ENCODE measurements at places on chromosomes 7 and 10. TPM values are rescaled to one million over a fixed set of nuclear protein-coding genes. Genes with fewer than 3 reads are reported as not detected.

The AKR1C1 gene
- total RNA-seq: 7,564 TPM

The RBP4 gene
- total RNA-seq: not detected

The GRB10 gene
- 87.2 TPM for total RNA-seq

The NRAP gene
- not detected for total RNA-seq

The ARHGEF5 gene
- 8.7 TPM for total RNA-seq

The CABCOCO1 gene
- total RNA-seq: 0.24 TPM

The CDNF gene
- total RNA-seq: not detected

The SLC39A12 gene
- total RNA-seq: not detected

The CEP55 gene
- total RNA-seq: 44.4 TPM

The CRYGN gene
- total RNA-seq: not detected

The KNDC1 gene
- 1.1 TPM for total RNA-seq

The SLC26A3 gene
- total RNA-seq: not detected

The FKBP6 gene
- total RNA-seq: not detected

The MYL7 gene
- total RNA-seq: not detected

The FAM24B gene
- total RNA-seq: 2.5 TPM

The TMEM248 gene
- 74.1 TPM for total RNA-seq

The GSDME gene
- 25.5 TPM for total RNA-seq

The TDRD1 gene
- total RNA-seq: not detected

The OR2A1 gene
- total RNA-seq: not detected

The ELN gene
- not detected for total RNA-seq

The WNT2 gene
- total RNA-seq: not detected

The BLNK gene
- not detected for total RNA-seq

The ADCYAP1R1 gene
- total RNA-seq: not detected

The PPIF gene
- total RNA-seq: 85.8 TPM

The HOXA13 gene
- total RNA-seq: 0.70 TPM

The TMEM139 gene
- total RNA-seq: 79.0 TPM

The PPP1R17 gene
- not detected for total RNA-seq

The PNLIPRP1 gene
- not detected for total RNA-seq

The CDH23 gene
- not detected for total RNA-seq

The TMEM229A gene
- total RNA-seq: not detected

The VGF gene
- 0.14 TPM for total RNA-seq

The TNS3 gene
- 50.5 TPM for total RNA-seq

The OTUD1 gene
- total RNA-seq: 13.1 TPM

The LLCFC1 gene
- not detected for total RNA-seq

The TNRC18 gene
- 12.6 TPM for total RNA-seq

The ACTA2 gene
- total RNA-seq: 41.7 TPM

Measured in Caki2 (cell line).